ENCODE measurements at places on chromosomes 3 and 15.

GRCh38 chr3:102936511-102937045, 501.8 kb downstream of the ZPLD1 start:
- DNase-seq: no peak

GRCh38 chr3:51948016-51948580, 5.9 kb downstream of the PARP3 start:
- no peak for DNase-seq

DNA sequence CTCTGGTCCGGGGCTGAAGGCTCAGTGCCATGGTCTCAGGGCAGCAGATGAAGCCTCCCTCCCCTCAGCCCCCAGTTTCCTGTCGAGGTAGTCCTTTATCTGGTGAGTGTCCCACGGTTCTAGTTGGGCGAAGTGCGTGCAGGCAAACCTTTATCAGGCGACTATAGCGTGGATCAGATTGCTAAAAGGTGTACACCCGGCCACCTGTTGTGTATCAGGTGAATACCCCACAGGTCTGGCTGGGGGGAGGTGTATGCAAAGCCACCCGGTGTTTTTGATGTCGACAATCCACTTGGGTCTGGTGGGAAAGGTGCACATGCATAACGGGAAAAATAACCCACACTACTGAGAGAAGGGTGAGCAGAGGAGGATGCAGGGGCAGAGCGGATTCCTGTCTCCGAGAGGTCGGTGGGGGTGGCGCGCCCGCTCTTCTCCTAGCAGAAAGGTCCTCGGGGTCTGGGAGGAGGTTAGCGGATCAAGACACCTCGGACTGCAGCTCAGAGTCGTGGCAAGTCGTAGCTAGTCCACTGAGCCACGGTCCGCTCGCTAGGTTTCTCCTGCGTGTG, 507 bp downstream of the SLC12A6 start:
- DNase-seq: no peak

DNA sequence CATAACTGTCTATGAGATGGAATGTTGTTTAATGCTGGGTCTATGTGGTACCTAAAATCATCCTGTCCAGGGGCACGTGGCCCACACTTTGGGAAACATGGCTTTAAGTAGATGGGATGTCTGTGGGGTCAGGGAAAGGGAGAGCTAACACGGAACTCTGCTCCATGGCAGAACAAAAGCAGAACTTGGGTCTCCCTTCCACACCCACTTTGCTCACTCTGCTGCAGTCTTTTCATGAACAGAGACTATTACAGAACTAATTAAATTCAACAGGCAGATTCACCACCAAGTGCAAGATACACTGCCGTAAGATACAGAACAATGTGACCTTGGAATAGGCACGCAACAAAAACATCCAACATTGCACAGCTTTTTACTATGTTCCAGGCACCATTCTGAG, 28.2 kb downstream of the POPDC2 start:
- DNase-seq: no peak

- no peak for DNase-seq
Measured at GRCh38 chr3:61819861-61820260, 258.5 kb downstream of the PTPRG start.

DNA sequence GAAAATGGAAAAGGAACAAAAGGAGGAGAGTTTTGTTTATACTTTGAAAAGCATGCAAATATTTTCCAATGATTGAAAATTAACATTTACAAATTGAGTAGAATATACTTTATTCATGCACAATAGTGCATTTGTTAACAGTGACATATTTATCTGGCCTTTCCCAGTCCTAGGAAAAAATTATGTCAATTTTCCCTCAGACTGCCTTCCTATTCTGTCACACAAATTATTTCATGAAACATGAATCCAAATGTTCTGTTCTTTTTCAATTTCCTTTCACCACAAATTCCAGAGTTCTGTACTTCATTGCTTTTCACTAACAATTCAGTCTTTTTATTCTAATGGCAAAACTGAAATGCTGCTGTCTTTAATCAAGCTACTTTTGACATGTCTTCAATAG, 945.1 kb downstream of the ROBO1 start:
- no peak for DNase-seq

- DNase-seq: no peak
Measured at GRCh38 chr15:59687836-59688235, 1.3 kb downstream of the BNIP2 start.

- no peak for DNase-seq
Measured at GRCh38 chr3:58261954-58262666, 24.5 kb downstream of the ABHD6 start.

GRCh38 chr3:66803721-66804695, 194.1 kb upstream of the KBTBD8 start:
- no peak for DNase-seq

- DNase-seq: no peak
Measured at GRCh38 chr3:63438826-63439371, 160.8 kb downstream of the SYNPR start.

DNA sequence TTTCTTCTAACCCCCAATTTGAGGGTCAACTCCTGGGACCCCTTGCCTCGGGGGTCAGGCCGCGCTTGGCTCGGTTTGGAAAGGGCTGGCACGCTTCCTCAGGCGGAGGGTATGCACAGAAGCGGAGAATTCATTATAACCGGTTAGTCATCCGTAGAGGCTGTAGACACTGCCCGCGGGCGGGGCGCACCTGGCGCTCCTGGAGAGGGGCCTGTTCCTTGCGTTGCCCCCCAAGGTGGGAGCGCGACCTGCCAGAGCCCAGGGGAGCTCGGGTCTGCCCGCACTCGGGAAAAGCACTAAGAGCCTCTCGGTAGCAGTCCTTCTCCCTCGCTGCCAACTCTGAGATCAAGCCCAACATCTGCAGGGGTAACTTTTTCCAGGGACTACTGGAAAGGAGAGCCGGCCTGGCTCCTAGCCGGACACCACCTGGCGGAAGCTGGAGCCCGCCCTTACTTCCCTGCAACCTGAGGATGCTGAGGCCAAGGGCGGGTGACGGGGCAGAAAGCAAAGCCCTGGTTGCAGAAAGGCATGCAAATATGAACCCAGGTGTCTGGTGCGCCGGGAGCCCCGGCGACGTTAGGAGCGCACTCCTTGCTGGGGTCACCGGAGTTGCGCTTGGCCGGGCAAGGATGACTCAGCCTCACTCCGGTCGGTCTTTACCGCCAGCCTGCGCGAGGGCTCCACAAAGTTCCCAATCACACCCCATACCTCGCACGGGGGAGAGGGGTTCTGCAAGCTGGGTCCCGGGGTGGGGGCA, 1.5 kb upstream of the CACNA2D3 start:
- no peak for DNase-seq

DNA sequence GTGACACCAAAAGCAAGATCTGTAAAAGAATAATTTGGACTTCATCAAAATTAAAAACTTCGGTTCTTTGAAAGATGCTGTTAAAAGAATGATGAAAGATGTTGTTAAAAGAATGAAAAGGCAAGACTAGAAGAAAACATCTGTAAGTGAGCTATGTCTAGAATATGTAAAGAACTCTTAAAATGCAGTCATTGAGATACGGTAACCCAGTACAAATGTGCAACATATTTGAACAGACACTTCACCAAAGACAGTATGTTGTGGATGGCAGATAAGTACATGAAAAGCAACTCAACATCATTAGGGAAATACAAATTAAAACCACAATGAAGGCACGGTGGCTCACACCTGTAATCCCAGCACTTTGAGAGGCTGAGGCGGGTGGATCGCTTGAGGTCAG, 139.5 kb downstream of the LRIG1 start:
- DNase-seq: no peak

DNA sequence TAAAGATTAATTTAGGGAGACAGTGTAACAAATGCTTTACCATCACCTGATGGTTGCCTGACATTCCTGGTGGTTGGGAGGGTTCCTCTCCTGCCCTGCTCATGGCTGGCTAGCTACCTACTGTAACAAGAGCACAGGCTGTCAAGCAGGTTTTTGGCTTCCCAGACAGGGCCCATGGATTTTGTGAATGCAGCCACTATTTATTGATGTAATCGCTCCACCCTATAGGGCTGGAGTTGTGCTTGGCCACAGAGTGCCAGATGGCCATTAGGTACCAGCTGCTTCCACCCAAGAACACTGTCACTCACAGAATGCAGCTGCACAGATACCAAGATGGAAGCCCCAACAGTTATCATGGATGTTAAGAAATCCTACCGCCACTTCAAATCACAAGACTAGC, 31.0 kb upstream of the KLHL25 start:
- DNase-seq: no peak

GRCh38 chr3:98784666-98785600, 21.8 kb downstream of the ST3GAL6 start:
- DNase-seq: no peak

GRCh38 chr15:64004056-64004455, 42.2 kb downstream of the DAPK2 start:
- no peak for DNase-seq

DNA sequence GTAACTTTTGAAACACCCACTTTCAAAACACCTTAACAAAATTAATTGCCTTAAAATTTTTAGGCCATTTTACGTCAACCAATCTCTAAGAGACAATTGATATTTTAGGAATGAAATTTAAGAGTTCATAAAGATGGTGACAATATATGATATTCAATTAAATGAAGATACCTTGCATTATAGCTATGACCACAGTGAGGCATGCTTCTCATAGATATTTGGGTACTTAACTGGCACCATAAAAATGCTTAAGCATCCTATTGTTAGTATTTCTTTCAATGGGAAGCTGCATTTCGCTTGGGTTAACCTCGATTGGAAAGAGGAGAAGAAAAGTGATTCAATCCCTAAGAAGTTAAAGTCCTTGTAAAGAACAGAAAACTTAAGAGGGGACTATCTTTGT, 209.0 kb downstream of the GAP43 start:
- DNase-seq: no peak

GRCh38 chr3:108940568-108941263, 13.0 kb downstream of the GUCA1C start:
- no peak for DNase-seq

- DNase-seq: no peak
Measured at GRCh38 chr15:45155739-45156138, 25.9 kb downstream of the DUOX1 start.

GRCh38 chr3:146308682-146309081, 57.8 kb upstream of the PLSCR4 start:
- no peak for DNase-seq

- DNase-seq: no peak
Measured at GRCh38 chr15:27671819-27672437, 427.2 kb downstream of the OCA2 start.

GRCh38 chr3:71684046-71684756, 41.0 kb downstream of the EIF4E3 start:
- no peak for DNase-seq

DNA sequence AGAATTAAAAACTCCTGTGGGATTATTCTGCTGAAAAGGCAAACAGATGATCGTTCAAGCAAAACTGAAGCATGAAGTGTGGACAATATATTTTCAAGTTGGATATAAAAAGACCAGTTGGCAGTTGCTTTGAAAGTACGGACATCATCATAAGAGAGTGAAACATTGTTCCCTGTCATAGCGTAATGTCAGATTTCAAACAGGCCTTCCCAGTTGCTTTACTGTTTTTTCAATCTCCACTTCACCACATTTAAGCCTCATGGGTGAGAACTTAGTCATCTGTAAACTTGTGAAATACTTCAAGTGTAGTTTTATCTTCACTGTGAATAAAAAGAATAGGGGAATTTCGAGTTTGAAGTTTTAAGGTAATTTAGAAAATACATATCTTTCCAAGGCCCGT, 435.1 kb upstream of the CNTN3 start:
- DNase-seq: no peak

DNA sequence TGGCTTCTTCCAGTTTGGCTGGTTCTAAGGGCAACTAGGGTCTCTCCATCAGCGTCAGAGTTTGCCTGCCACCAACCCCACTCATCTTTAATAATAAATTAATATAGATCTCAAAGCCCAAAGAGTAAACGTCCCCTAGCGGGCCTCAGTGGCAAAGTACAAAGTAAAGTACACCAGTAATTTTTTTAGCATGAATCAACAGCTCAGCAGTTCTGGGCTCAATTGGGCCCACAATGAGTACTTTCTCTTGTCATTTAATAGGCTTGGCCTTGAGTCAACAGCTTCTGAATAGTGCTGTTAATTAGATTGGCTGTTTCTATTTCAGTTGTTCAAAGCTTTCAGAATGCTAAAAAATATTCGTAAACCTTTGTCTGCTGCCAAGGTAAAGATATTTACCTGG, 89.0 kb upstream of the PFN2 start:
- DNase-seq: no peak

DNA sequence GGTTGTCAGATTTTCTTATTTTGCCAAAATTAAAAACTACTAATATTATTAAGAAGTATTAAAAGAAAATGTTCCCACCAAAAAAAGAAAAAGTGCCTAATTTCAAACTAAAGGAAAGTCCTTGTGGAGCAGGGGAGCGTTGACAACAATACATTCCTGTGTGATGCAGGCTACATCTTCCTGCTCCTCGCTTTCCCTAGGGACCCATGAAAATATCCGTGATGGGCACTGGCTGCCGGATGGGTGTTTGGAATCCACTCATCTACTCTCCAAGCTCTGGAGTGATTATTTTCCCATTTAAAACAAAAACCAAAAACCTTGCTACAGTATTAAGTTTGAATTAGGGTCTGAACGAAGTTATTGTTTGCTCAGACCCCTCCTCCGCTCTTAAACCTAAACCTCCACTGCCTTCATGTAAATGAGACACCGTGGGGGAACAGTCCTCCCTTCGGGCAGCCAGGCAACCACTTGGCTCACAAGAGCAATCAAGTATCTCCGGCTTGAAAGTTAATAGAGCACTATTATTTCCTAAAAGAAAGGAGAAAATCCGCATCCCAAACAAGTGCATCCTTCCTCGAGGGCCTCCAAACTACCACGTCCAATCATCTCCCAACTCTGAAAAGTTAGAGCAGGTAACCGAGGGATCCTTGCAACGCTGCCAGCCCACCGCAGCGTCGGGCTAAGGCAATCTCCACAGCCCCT, 1.5 kb downstream of the ITGB5 start:
- DNase-seq: no peak

DNA sequence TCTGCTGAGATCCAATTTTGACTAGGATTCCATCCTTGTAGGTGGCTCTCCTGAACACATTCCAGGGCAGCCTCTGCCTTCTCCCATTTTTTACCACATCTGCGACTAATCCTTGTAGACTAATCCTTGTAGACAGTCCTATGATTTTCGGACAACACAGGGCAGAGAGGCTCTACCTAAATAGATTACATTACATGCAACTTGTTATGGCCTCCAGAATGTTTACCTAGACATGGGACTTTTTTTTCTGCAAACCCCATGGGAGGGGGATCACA, 239.3 kb upstream of the WNT5A start:
- DNase-seq: no peak

GRCh38 chr3:133788024-133788423, 17.6 kb upstream of the SRPRB start:
- no peak for DNase-seq

DNA sequence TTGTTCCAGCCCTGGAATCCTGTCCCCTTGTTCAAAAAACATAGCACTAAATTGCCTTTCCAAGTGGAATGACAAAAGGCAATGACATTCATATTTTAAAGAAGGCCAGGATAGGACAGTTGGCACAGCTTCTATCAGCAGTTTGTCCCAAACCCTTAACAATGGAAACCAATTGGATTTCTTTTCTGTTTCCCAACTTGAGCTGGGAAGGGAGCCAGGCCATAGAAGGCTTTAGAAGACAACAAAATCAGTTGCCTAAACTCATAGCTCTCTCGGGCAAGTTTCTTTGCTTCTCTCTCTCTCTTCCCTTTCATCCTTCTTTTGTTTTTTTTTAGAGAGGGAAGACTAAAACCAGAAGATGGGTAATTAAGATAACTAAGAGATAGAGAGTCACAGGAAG, 227.7 kb upstream of the TPRG1 start:
- no peak for DNase-seq

Data from stimulated activated CD4-positive, alpha-beta T cell treated with anti-CD3 and anti-CD28 coated beads, Interleukin-2, amount 100 ng/mL, for 48 hours (primary cell).